ENCODE measurements at places on chromosomes 5 and 9.

DNA sequence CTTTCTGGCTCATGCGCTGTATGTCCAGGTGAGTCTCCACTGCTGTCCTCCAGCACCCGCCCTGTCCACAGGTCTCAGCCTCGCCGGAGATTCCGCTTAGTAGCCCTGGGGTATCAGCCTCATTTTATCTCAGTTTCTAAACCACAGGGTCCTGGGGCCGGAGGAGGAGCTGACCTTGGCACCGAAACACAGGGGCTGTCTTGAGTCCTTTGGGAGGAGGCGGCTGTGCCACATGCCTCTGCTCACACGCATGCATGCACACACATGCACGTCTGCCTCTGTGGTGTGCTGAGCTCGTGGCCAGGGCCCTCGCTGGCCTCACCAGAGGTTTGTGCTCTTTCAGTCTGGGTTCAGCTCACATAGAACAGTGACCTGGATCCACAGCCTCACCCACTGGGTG lies 23.3 kb downstream of the TRIP13 start:
- DNase-seq, result no peak

- DNase-seq, result no peak
These were observed 99.8 kb downstream of the NNT start for GRCh38 chr5:43702815-43703214.

DNA sequence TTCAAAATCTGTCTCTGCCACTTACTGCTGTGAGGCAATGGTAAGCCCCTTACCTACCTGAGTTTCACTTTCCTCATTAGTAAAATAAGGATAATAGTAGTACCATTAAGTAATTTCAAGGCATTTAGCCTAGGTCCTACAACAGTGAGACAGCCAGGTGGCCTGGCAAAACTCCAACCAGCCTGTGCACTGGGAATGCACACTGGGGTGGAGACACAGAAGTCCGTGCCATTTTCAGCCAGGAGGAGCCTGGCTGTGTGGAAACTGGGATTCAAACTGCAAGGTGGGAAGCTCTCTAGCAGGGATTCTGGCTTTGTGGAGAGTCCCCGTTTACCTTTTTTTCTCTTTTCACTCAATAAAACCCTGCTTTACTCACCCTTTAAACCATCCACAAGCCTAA lies 630.4 kb downstream of the PRELID2 start:
- DNase-seq, result no peak

- no peak for DNase-seq
These were observed 281.7 kb downstream of the PARP8 start for GRCh38 chr5:50947906-50948683.

DNA sequence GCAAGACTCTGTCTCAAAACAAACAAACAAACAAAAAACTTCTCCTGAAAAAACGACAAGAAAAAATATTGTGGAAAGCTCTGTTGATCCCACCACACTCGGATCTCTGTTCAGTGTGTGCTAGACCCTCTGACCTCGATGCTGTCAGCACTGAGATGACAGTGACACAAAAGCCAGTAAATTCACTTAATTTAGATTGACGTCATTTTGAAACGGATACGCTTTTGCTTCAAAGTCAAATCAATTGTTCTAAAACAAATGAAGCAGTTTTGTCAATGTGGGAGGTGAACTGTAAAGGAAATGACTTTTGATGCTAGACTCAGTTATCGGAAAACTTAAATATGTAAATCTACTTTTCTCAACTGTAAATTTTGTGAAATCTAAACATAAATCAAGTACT lies 26.6 kb downstream of the CCT5 start:
- no peak for DNase-seq

DNA sequence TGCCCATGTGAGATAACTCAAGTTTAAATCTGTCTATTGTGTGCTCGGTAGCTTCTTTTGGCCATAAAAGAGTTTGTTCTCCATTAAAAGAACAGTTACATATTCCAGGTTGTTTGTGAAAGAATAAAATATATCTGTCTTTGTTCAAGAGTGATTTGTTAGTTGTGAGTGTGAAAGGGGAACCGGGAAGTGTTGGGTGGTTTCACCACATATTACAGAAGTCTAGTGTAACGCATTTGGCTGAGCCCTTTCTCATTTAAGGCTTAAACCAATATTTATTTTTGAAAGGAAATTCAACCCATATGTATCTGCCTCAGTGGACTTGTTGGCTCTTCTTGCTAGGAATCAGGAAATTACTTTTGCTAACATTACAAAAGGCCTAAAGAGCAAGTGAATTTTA lies 54.1 kb upstream of the DMRTA1 start:
- DNase-seq, result no peak

GRCh38 chr9:119322184-119322583 lies 47.1 kb downstream of the BRINP1 start:
- no peak for DNase-seq

GRCh38 chr5:8156706-8157105 lies 287.8 kb downstream of the MTRR start:
- DNase-seq, result no peak

GRCh38 chr9:131423171-131423581 lies 29.3 kb downstream of the PRRC2B start:
- no peak for DNase-seq

GRCh38 chr9:133135146-133135745 lies 14.2 kb upstream of the RALGDS start:
- DNase-seq, result no peak

- DNase-seq, result peak; percentile 58
These were observed 1.4 kb downstream of the IQGAP2 start for GRCh38 chr5:76404223-76405211.

DNA sequence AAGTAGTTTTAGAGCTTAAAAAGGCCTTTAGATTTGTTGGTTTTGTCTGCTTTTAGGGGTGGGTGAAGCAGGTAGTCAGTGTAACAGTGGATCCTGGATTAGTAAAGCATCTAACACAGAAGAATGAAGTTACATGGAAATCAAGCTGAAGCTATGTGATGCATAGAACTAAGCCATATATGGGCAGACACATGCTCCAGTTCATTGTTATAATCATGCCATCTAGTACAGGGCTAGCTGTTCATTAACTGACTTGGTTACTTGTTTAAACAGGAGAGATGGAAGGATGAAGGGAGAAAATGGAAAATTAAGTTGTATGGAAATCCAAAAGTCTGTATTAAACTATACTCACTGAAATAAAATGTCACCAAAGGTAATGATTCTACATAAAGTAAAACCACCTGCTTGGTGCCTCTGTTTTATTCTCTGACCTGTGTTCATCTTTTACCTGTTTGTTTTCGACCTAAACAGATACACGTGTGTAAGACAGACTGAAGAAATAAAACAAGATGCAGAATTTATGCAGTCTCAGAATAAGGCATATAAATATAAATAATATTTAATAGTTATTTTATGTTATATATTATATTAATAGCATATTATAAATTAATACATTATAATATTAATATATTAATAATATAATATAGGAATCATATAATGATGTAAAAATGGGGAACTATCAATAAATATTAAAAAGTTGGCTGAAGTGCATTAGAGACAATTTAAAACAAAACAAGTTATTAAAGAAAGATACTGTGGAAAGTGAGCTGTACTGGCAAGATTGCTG lies 33.9 kb downstream of the MRPS30 start:
- DNase-seq, result no peak

DNA sequence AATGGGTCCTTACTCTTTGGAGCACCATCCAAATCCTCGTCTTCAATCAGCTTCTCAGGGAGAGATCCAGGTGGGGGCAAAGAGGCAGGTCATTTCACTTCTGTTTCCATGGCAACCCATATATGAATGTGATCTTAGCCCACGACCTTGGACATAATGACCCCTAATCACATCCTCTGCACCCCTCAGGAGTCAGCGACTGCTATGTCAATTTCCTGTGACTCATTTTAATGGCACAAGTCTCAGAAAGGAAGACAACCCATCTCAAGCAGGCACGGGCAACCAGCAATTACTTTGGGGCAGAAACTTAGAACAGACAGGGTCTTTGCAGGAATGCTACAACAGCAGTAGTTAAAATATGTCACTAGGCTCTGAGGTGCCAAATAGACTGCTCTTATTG lies 591.2 kb downstream of the TLR4 start:
- DNase-seq, result no peak

- DNase-seq, result no peak
These were observed 554.5 kb upstream of the WWC1 start for GRCh38 chr5:167736992-167737391.

GRCh38 chr9:72338631-72339030 lies 26.4 kb downstream of the ZFAND5 start:
- no peak for DNase-seq

GRCh38 chr9:27437652-27438373 lies 86.3 kb upstream of the IFNK start:
- DNase-seq, result peak; percentile 46

DNA sequence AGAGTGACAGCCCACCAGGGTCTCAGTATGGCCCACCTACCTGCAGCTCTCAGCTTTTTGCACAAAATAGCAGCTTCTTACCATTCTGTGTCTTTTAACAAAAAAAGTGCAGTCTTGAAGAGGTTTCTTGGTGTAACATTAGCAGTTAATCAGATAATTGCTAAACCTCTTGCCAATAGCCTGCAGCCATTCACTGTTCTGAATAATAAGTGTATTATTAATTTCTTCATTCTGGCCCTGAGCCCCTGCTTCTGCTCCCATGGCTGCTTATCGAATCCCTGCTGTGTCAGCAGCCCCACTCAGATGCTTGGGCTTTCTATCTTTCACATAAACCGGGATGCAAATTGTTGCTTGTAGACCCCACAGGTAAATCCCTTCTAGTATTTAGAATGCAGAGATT lies 485.9 kb downstream of the CAAP1 start:
- no peak for DNase-seq

GRCh38 chr9:81461196-81461595 lies 228.2 kb downstream of the TLE1 start:
- no peak for DNase-seq

DNA sequence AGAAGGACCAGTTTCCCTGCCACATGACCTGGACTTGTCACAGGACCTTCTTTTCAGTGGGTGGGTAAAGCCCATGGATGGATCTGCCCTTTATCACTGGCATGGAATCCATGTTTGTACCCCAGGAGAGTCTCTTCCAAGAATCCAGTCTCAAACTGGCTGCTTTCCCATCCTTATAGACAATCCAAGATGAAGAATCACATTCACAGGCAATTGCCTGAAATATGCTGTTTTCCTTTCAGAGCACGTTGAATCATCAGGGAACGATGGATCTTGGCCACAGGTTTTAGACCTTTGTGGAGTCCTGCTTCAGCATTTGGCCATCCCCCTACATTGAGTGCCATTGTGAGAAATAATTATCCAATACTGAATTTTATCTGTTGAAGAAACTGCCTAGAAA lies 319.8 kb downstream of the ASTN2 start:
- DNase-seq, result no peak

DNA sequence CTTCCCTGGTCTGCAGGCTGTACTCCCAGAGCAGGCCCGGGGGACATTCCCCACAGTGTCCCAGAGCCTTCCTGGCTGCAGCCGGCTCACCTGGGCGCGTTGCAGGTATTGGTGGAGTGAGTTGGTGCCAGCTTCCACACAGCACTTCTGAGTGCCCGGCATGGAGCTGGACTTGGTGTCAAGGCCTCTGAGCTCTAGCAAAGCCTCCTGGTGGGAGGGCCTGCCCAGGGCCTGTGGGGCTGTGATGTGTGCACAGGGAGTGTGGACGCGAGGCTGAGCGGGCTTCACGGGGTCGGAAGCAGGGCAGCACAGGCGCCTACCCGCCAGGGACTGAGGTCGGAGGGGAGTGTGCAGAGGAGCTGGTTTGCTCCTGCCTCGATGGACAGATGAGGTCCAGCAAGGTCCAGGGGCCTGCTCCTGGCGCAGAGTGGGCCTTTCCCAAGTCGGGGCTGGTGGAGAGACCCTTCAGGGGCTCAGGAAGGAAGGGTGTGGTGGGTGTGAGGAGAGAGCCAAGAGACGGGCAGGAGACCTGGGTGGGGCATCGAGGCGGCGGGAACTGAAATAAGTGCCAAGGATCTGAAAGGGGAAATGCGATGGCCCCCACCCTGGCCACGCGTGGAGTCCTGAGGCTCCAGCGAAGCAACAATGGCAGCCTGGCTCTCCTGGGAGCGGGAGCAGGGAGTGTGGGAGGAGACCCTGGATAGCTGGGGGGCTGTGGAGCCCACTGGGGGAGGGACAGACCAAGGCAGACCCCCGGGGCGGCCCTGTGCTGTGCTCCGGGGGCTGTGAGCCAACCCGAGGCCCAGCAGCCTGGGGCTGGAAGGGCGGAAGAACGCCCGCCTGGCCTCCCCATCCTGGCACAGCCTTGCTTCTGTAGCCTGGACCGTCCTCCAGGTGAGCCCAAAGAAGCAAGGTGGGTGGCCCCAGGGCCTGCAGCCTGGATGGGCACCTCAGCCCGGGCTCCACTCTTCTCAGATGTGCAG lies 78.4 kb downstream of the RXRA start:
- peak; percentile 37 for DNase-seq

GRCh38 chr9:106726070-106726815 lies 136.7 kb upstream of the ZNF462 start:
- no peak for DNase-seq

DNA sequence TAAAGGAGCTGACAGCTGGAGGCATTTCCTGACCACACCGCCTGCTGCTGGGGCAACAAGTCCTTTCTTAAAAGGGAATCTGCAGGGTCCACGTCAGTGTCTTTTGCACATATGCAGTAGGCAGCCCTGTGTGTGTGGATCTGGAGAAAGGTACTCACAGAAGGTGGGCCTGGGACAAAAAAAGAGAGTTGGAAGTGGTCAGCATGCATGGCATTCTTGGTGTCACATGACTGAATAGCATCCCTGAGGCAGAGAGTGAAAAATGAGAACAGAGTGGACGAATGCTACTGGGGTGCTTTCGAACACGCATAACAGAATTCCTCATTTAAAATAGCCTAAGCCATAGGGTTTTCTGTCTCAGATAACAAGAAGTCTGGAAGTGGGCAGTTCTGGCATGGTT lies 47.0 kb downstream of the DNAJC21 start:
- DNase-seq, result no peak

- DNase-seq, result no peak
These were observed 85.0 kb upstream of the SSBP2 start for GRCh38 chr5:81835814-81836367.

DNA sequence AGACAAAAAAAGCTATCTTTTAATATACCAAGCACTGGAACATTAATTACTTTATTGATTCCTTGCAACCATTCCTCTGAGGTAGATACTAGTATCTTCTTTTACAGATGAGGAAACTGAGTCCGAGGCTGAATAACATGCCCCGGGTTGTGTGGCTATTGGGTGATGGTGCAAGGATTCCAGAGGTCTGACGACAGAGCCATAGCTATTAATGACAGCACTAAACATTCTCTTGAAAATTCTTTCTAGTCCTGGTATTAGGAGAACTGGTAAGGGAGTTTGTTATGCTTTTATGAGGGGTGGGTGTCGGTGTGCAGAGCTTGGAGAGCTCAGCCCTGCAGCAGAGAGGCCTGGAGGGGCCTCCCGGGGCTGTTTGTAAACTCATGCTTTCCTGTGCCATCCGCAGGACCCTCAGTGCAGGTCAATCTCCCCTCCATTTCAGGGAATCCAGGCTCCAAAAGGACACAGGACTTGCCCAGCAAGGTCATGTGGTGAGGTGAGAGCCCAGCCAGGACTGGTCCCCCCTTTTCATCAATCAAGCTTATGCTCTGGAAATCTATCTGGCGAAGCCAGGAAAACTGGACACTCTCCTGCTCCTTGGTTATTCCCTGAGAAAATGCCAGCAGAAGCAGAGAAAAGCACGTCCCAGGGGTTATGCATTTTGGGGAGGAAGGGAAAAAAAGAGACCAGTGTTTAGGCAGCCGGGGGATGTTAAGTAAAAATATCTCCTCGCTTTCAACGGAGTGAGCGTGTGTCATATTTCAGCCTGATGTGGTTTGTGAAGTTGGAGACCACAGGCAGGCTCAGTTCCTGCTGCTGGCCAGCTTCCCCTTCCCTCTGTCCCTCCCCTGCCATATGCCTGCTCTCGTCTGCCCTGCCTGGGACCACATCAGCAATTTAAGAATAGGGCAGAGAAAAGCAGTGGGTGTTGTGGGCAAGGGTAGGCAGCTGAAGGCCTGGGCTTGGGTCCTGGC lies 3.7 kb downstream of the GSN start:
- DNase-seq, result peak; percentile 88
